ENCODE measurements at places on chromosomes 3 and 15. TPM values are rescaled to one million over a fixed set of nuclear protein-coding genes. Genes with fewer than 3 reads are reported as not detected.

ZNF80 gene
- 0.19 TPM for total RNA-seq

OCA2 gene
- total RNA-seq = not detected

UNC13C gene
- total RNA-seq = 0.06 TPM

CASR gene
- total RNA-seq = 0.32 TPM

BOC gene
- total RNA-seq = 70.9 TPM

SLC9A9 gene
- 18.2 TPM for total RNA-seq

TMEM45A gene
- 1.9 TPM for total RNA-seq

LRRC31 gene
- total RNA-seq = 63.8 TPM

PCOLCE2 gene
- 8.4 TPM for total RNA-seq

RPP14 gene
- 18.9 TPM for total RNA-seq

PIF1 gene
- total RNA-seq = 10.4 TPM

P2RY12 gene
- 3.4 TPM for total RNA-seq
